ENCODE measurements at places on chromosomes 5 and 9.

DNA sequence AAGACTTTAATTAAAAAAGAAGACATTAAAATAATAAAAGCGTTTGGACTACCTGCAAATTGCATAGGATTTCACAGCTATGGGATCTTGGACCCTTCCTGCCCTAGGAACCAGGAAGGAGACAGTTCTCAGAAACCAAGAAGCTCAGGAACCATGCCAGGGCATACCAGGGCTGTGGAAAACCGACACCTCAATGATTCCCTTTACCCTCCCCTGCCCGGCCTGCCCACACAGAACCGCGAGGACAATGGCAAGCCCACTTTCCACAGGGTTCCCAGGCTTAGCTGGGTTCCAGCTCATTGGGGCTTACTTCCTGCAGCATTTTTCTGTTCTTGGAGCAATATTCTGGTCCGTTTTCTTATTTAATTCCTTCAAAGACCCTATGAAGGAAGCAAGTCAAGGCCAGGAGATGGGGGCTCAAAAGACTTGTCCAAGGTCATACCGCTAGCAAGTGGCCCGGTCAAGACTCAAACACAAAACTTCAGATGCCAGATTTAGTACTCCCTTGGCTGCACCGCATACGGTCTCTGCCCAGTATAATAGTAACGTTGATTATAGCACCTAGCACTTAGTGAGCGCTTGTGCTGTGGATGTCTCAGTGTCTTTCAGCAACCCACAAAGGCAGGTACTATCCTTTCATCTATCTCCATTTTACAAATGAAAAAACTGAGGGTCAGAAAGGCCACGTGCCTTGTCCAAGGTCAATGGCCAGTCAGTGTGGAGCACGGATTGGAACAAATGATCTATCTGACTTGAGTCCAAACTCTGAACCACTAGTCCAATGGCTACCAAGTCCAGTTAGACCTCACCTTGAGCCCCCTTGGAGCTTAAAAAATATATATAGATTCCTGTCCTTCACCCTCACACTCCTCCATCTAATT is 6.8 kb downstream of the FAT2 start:
- no peak for DNase-seq

DNA sequence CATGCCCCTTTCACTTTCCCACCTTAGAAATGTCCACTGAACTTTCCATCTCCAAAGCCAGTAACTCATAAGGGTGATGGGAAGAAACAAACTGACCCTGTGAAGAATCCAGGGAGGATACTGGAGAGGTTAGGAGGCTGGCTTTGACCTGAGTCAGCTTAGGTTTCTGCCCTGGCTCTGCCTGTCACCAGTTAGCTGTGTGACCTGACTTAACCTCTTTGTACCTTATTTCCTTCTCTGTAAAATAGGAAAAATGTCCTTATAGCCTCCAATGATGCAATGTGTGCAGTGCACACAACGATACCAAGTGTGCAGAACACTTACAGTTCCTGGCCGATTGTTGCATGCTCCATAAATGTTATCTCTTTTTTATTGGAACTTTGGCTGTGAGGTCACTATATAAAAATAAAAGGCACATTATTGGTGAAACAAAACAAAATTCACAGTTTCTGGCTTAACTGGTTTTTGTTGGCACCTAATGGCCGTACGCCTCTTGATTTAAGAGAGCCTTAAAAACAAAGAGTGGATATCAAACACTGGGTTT is 37.8 kb downstream of the GABRP start:
- no peak for DNase-seq

GRCh38 chr9:81394881-81395675 is 294.3 kb downstream of the TLE1 start:
- DNase-seq: no peak

GRCh38 chr5:51033215-51033614 is 350.0 kb upstream of the ISL1 start:
- DNase-seq: no peak

DNA sequence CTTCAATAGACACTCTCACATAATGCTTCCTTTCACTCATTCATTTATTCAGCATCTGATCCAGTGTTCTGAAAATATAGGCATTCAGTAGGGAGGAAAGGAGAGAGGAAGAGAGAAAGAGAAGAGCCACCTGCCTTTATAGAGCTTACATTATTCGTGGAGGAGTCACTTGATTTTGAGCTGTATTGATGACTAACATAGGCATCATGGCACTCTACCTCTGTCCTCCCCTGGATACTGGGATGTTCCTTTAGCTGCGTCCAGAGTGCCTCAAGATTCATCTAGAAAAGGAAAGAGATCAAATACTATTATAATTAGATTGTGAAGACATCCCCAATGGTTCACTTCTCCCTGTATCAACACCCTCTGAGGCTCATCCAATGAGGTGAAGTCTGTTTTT is 345.1 kb downstream of the SPATA31D1 start:
- DNase-seq: no peak

GRCh38 chr5:27266184-27266583 is 227.8 kb upstream of the CDH9 start:
- no peak for DNase-seq

DNA sequence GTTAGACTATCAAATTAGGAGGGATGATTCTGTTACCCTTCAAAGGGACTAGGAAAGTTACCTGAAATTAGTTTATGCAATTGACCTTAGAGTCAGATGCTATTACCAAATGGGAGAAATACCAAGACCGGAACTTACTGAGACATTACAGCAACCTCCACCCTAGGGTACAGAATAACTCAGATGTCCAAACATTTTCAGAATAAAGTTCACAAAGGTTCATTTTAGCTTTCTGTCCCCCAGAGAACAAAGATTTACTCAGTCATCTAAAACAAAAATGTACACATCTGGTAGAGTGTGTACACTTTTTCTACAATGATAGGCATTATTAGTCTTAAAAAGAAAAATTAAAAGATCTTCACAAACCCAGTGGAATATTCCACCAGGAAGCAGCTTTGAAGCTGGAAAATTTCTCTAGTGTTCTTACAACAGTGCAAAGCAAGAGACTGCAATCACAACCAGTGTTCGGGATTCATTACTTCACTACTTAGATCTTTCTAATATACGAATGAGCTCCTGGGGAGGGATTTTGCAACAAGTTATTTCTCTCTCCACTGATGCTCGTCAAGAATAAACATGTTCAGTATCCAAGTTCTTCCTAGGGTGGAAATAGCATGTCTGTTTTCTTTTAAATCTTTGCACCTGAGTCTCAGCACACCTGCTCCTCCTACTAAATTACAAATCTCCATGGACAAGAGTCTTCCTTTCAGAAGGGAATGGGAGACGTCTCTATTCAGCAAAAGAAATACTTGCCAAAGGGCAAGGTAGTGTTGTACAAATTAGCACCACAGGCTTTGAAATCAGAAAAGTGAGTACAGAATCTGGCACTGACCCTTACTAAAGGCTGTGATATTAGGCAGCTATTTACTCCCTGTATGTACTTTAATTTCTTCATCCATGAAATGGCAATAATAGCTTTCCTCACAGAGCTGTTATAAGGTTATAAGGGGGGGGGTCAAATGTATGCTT is 8.8 kb downstream of the ETF1 start:
- no peak for DNase-seq

DNA sequence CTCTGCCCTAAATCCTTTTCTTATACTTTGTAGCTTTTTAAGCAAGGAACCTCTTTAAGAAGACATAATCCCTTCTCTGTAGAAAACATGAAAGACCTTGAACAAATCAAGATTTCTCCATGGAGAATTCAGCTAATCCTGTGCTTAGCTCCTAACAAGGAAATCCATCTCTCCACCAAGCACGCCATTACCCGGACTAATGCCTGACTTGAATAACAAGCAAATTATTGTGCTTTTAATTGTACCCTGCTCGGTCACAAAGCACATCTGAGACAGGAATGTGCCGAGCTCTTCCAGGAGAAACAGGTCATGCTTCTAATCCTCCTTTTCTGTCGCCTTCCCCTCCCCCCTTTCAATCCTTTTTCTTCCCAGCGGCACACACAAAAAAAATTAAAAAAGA is 141.3 kb downstream of the PSAT1 start:
- DNase-seq: no peak

GRCh38 chr5:134577022-134577795 is 51.7 kb downstream of the JADE2 start:
- DNase-seq: no peak
